ENCODE measurements at places on chromosomes 2 and 18.

DNA sequence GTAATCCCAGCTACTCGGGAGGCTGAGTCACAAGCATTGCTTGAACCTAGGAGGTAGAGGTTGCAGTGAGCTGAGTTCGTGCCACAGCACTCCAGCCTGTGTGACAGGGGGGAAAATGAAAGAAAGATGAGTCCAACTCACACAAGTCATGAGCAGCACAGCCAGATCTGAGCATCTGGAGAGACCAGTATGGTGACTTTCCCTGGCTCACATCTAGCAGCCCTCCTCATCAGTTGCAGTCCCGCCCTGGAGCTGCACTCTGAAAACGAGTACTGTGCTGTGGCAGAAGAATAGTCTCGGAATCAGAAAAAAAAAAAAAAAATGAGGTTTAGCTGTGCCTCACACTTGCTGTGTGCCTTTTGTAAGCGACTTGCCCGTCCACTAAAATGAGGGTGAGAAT lies 74.4 kb upstream of the TRIB2 start:
- DNase-seq, result no peak

GRCh38 chr2:55123851-55124269 lies 73.6 kb upstream of the RTN4 start:
- DNase-seq, result no peak

GRCh38 chr2:10519394-10519740 lies 71.2 kb upstream of the ODC1 start:
- no peak for DNase-seq

DNA sequence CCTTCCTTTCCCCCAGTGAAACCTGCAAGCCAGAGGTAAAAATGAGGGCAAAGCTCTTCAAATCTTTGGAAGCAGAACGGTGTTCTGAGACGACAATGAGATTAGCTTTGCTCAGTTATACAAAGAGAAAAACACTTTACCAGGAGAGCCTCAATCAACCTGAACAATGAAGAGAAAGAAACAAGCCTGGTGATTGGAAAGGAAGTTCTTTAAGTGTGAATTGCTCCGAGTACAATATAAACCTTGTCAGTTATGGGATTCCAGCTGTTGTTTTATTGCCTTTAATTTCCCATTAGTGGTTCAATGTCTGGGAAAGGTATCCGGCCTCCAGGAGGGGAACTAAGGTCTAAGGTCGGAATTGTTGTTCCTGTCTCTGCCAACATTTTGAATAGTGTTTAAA lies 901.6 kb downstream of the EPHA4 start:
- DNase-seq, result no peak

GRCh38 chr18:49075681-49076080 lies 124.9 kb upstream of the SMAD7 start:
- DNase-seq, result no peak

All from CD4-positive, alpha-beta T cell treated with Interleukin-4 for 4 hours (primary cell).